ENCODE measurements at places on chromosomes 1 and 21.

- DNase-seq: no peak
These were observed 41.2 kb upstream of the ZC3H12A start for GRCh38 chr1:37433171-37433570.

GRCh38 chr1:32014948-32015273, 1.2 kb downstream of the KHDRBS1 start:
- no peak for DNase-seq

GRCh38 chr1:40317394-40318074, 448 bp upstream of the COL9A2 start:
- DNase-seq: no peak

DNA sequence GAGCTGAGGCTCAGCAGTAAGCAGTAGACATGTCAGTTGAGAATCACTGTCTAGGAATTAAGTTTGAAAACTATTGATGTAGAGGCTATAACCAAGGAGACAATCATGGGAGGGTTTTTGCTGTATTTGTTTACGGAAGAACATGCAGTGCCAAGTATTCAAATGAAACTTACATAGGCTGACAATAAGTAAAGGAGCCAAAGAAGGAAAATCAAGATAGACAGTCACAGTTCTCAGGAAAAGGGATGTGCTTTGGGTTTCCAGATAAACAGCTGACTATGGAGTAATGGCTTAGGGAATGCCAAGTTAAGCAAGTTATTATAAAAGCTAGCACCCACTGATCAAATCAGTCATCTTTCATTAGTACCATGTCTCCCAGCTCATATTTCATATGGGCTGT, 21.5 kb downstream of the GNG12 start:
- peak; percentile 17 for DNase-seq

All from EH (cell line).